ENCODE measurements at places on chromosomes 13 and 19. TPM values are rescaled to one million over a fixed set of nuclear protein-coding genes. Genes with fewer than 3 reads are reported as not detected.
A peak's percentile ranks its signal among the peaks of the same experiment; 100 is the strongest.

The CELF5 gene
- not detected for total RNA-seq

The ADGRL1 gene
- total RNA-seq = 12.5 TPM

The RASAL3 gene
- total RNA-seq = 3.6 TPM

- no peaks in the 10 kb centered on the region for H3K27me3 ChIP-seq
- no peak overlapping the region for H3K27ac ChIP-seq
- peaks cover 12% of the 10 kb centered on the region for H3K4me1 ChIP-seq
These were observed 1.8 kb downstream of the CCDC122 start for GRCh38 chr13:43877766-43878165.

DNA sequence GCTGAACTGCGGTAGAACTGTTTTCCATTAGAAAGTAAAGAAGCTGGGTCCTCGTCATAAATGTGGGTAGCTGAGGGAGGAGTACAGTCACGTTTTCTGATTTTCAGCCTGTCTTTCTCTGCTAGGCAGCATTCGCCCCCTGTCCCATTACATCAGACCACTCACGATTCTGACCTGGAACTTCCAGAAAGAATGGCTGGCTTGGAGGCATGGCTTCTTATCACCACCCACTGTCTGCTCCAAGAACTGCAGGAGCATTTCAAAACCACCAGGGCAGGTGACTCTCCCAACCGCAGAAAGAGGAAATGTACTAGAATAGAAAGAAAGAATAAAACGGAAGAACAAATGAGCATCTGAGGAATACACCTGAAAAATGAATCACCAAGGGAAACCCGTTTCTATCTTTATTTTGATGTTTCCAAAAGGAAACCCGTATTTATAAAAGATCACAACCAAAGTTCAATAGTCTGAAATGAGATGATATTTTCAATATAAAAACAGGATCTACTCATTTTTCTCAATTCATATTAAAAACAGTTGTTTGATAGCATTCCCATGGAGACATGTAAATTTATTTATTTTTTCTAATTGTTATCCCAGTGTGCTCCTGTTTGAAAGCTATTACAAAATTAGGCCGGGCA lies 22.1 kb upstream of the POMP start:
- no peaks in the 10 kb centered on the region for H3K36me3 ChIP-seq
- peak; percentile 42 for DNase-seq
- no peaks in the 10 kb centered on the region for H3K4me1 ChIP-seq
- H3K27ac ChIP-seq = no peak overlapping the region
- H3K27me3 ChIP-seq = no peaks in the 10 kb centered on the region

- no peaks in the 10 kb centered on the region for H3K36me3 ChIP-seq
- H3K27ac ChIP-seq = peak overlapping the region; percentile 89
- peaks cover 39% of the 10 kb centered on the region for H3K4me1 ChIP-seq
- H3K27me3 ChIP-seq = no peaks in the 10 kb centered on the region
- H3K4me3 ChIP-seq = no peak overlapping the region
- peak; percentile 84 for DNase-seq
These were observed 7.2 kb downstream of the MED29 start for GRCh38 chr19:39398297-39398864.

GRCh38 chr19:58203814-58204475 lies 21.1 kb downstream of the ZNF274 start:
- H3K36me3 ChIP-seq = peaks cover 30% of the 10 kb centered on the region
- H3K27ac ChIP-seq = no peak overlapping the region
- no peak for DNase-seq
- H3K4me3 ChIP-seq = no peak overlapping the region

GRCh38 chr19:42926781-42927180 lies 9.1 kb upstream of the PSG6 start:
- H3K27ac ChIP-seq = no peak overlapping the region
- H3K4me1 ChIP-seq = no peaks in the 10 kb centered on the region
- H3K36me3 ChIP-seq = no peaks in the 10 kb centered on the region
- no peaks in the 10 kb centered on the region for H3K27me3 ChIP-seq
- no peak overlapping the region for H3K4me3 ChIP-seq
- DNase-seq = no peak

DNA sequence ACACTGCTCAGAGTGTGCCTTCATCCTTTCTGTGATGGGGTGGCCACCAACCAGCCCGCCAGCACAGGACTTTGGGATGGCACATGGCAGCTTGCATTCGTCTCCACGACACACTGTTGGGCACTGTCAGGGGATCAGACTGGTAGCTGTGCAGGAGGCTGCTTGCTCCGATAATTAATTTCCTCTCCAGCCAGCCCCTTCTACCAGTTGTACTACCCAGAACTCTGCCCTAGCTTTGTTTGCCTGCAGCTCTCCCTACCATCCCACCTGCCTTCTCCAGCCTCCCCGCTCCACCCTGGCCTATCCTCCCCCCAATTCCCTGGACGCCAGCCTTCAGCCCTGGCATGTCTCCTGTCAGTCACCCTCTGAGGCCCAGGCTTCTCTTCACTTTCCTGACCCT lies 228.3 kb downstream of the TSHZ3 start:
- DNase-seq = no peak
- H3K4me3 ChIP-seq = no peak overlapping the region
- H3K27ac ChIP-seq = no peak overlapping the region
- no peaks in the 10 kb centered on the region for H3K4me1 ChIP-seq
- H3K36me3 ChIP-seq = no peaks in the 10 kb centered on the region

GRCh38 chr19:57302727-57303401 lies 17.4 kb upstream of the ZNF543 start:
- H3K4me1 ChIP-seq = no peaks in the 10 kb centered on the region
- no peak overlapping the region for H3K4me3 ChIP-seq
- DNase-seq = no peak
- no peak overlapping the region for H3K27ac ChIP-seq

GRCh38 chr19:48043675-48044258 lies at the start of gene CABP5:
CABP5 (minus strand) TSS chr19:48044079; CDS start chr19:48043922, 157 bp downstream.
- H3K36me3 ChIP-seq = no peaks in the 10 kb centered on the region
- no peaks in the 10 kb centered on the region for H3K4me1 ChIP-seq
- no peak for DNase-seq
- H3K27ac ChIP-seq = no peak within 1 kb of the TSS
- no peaks in the 10 kb centered on the region for H3K27me3 ChIP-seq

DNA sequence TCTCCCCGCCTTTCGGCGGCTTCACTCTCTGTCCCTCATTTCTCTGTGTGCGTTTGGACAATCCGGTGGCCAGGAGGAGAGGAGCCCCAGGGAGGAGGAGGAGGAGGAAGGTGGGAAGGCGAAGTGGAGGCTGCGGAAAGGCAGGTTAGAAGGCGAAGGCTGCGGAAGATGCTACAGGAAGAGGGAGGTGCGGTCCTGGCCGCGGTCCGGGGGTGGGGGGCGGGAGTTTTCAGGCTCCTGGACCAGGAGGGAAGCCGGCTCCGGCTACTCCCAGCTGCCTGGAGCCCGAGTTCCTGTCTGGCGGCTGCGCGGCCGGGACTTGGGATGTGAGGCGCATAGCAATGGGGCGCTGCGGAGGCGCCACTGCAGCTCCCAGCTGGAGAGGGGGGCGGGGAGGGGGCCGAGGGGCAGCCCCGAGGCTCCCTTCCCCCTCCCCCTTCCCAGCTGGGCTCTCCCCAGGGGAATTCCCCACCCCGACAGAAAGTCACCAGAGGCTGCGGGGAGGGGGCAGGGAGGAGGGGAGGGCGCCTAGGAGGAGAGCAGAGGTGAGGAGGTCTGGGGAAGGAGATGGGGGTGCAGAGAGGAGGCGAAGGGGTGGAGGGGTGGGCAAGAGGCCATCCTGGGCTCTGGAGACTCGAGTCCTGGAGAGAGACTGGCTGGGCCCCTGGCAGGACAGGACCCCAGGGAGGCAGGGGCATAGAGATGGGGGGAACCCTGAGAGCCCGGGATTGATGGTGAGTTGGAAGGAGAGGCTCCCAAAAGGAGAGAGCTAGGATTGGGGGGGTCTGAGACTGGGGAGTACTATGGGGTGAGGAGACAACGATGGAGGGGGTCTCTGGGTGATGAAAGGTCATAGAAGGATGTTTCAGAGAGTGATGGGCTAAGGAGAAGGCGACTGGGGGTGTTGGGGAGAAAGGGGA lies 2.0 kb downstream of the LRRC4B start:
- no peaks in the 10 kb centered on the region for H3K36me3 ChIP-seq
- DNase-seq = no peak

DNA sequence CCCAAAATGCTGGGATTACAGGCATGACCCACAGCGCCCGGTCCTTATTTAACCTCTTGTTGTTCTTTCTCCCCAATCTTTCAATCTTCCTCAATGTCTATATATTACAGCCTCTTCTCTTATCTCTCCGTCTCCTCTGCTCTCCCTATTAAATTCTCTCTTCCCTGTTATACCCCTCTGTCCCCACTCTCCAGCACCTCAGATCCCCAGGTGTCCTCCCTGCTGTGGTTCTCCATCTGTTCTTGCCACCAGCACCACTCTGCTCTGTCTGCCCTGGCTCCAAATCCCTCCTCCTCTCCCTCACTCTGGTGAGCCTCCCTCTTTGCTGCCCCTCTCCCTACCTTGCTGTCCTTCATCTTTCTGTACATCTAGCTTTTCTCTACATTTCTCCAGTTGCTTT lies 1.1 kb downstream of the ZNF600 start:
- no peaks in the 10 kb centered on the region for H3K27me3 ChIP-seq
- H3K4me1 ChIP-seq = peaks cover 15% of the 10 kb centered on the region
- no peak overlapping the region for H3K27ac ChIP-seq
- DNase-seq = no peak
- no peaks in the 10 kb centered on the region for H3K36me3 ChIP-seq

GRCh38 chr19:50050406-50051227 lies 24.8 kb downstream of the ZNF473 start:
- no peak overlapping the region for H3K4me3 ChIP-seq
- peak overlapping the region; percentile 61 for H3K27ac ChIP-seq
- no peaks in the 10 kb centered on the region for H3K27me3 ChIP-seq
- peak; percentile 86 for DNase-seq
- H3K4me1 ChIP-seq = peaks cover 10% of the 10 kb centered on the region
- peaks cover 1% of the 10 kb centered on the region for H3K36me3 ChIP-seq

GRCh38 chr13:77492982-77493381 lies 42.5 kb upstream of the SCEL start:
- no peak for DNase-seq
- no peak overlapping the region for H3K27ac ChIP-seq
- H3K27me3 ChIP-seq = no peaks in the 10 kb centered on the region
- no peaks in the 10 kb centered on the region for H3K36me3 ChIP-seq
- no peaks in the 10 kb centered on the region for H3K4me1 ChIP-seq

All from body of pancreas (tissue), 4 donors.